Breast epithelium (tissue), 4 donors: ENCODE measurements at places on chromosomes 4 and X.

DNA sequence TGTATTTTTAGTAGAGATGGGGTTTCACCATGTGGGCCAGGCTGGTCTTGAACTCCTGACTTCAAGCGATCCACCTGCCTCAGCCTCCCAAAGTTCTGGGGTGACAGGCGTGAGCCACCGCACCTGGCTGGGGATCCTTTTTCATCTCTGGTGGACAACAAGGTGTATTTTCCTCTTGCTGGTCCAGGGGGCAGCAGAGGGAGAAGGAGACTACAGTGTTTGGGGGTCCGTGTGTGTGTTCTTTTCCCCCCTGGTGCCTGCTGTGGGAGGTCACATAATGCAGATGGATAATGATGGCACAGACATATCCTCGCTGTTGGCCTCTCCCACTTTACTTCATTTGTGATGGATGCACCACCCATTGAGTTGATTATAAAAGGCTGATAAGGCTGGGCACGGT lies 39.0 kb upstream of the CD99 start:
- H3K4me1 ChIP-seq, result no peaks in the 10 kb centered on the region
- H3K27me3 ChIP-seq, result no peaks in the 10 kb centered on the region
- no peak overlapping the region for H3K4me3 ChIP-seq

GRCh38 chr4:1473718-1474117 lies 67.5 kb upstream of the NKX1-1 start:
- H3K27ac ChIP-seq, result no peak overlapping the region
- no peaks in the 10 kb centered on the region for H3K36me3 ChIP-seq
- peak; percentile 1 for DNase-seq

DNA sequence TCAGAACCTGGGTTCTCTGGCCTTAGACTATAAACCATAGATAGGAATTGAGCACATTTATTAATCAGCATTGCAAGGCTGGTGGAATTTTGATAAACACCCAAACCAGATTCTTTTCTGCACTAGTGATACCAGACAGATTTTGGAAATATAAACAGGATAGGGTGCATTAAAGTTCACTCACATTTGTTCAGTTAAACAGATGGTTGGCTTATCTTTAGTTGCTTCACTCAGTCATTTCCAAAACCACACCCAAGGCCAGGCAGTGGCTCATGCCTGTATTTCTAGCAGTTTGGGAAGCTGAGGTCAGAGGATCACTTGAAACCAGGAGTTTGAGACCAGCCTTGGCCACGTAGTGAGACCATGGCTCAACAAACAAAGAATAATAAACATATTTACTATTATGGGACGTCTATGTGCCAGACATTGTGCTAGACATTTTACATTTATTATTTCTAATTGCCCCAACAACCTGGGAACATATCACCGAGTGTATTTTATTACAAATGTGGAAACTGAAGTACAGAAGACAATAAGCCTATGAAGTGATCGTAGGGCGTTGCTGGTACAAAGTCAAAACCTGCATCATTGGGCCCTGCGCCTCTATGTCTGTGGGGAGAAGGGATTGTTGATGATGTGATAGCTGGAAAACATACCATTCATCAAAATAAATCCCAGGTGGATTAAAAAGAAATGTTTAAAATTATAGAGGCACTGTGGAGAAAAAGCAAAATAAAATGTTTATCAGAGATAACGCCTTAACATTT lies 15.0 kb downstream of the ADD1 start:
- H3K4me1 ChIP-seq, result peaks cover 4% of the 10 kb centered on the region
- DNase-seq, result no peak
- H3K27me3 ChIP-seq, result no peaks in the 10 kb centered on the region
- no peak overlapping the region for H3K27ac ChIP-seq
- H3K4me3 ChIP-seq, result no peak overlapping the region
- no peaks in the 10 kb centered on the region for H3K36me3 ChIP-seq

GRCh38 chr4:129358571-129358970 lies 262.6 kb downstream of the C4orf33 start:
- DNase-seq, result no peak
- no peak overlapping the region for H3K4me3 ChIP-seq
- no peak overlapping the region for H3K27ac ChIP-seq
- no peaks in the 10 kb centered on the region for H3K36me3 ChIP-seq
- H3K27me3 ChIP-seq, result no peaks in the 10 kb centered on the region
- H3K4me1 ChIP-seq, result no peaks in the 10 kb centered on the region

DNA sequence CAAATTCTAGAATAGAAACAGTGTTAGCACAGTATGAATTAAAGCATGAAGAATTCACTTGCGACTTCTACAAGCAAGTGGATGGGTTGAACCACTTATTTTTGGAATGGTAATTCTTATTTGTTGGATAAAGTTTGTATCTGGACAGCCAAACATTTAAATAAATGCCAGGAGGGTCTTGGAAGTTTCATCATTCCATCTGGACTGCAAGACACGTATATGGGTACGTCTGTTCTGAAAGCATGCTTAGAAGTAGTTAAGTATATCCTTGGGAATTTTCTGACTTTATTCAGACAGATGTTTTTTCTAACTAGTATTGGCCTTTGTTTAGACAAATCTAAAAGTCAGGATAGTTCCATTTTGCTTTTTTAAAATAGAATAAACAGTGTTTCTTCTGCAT lies 77.5 kb upstream of the CASK start:
- H3K36me3 ChIP-seq, result no peaks in the 10 kb centered on the region
- no peaks in the 10 kb centered on the region for H3K27me3 ChIP-seq
- H3K4me3 ChIP-seq, result no peak overlapping the region
- no peak for DNase-seq
- no peak overlapping the region for H3K27ac ChIP-seq
- H3K4me1 ChIP-seq, result no peaks in the 10 kb centered on the region

GRCh38 chr4:152559641-152560040 lies 23.7 kb upstream of the FBXW7 start:
- H3K27ac ChIP-seq, result no peak overlapping the region
- DNase-seq, result no peak
- H3K36me3 ChIP-seq, result no peaks in the 10 kb centered on the region
- H3K4me3 ChIP-seq, result no peak overlapping the region

- H3K27ac ChIP-seq, result peak overlapping the region; percentile 78
- H3K27me3 ChIP-seq, result no peaks in the 10 kb centered on the region
- H3K4me3 ChIP-seq, result no peak overlapping the region
- no peaks in the 10 kb centered on the region for H3K36me3 ChIP-seq
- peaks cover 18% of the 10 kb centered on the region for H3K4me1 ChIP-seq
- DNase-seq, result no peak
Measured at GRCh38 chr4:143359644-143360193, 23.0 kb downstream of the GAB1 start.

DNA sequence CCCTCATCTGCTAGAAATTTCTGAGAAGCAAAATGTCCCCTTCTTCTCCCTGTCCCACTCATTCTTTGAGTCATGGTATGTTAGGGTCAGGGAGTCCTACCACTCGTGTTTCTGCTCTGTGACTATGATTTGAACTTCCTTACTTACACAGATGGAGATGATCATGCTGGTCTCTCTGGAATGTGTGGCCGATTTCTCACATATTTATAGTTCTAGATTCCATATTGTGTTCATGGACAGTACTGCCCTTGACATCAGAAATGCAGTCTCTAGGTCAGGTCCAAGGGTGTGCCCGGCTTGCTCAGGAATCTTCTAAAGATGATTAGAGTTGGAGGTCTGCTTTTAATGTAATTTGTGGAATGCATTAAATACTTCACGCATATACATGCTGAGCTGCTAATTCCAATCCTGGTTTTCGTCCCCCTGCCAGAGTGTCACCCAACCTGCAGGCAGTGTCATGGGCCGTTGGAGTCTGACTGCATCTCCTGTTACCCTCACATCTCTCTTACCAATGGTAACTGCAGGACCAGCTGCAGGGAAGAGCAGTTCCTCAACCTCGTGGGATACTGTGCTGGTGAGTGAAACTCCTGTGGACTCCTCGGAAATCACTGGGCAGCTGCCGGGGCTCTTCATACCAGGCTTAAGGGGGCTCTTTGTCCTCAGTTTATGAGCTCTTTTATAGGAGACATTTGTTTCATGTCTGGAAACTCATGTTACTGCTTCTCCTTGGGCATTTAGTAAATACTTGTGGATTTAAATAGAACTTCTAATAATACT lies 214.1 kb upstream of the ANXA3 start:
- H3K36me3 ChIP-seq, result no peaks in the 10 kb centered on the region
- H3K27ac ChIP-seq, result no peak overlapping the region
- H3K4me3 ChIP-seq, result no peak overlapping the region
- no peaks in the 10 kb centered on the region for H3K4me1 ChIP-seq

GRCh38 chrX:78456909-78457308 lies 129.5 kb upstream of the CYSLTR1 start:
- H3K27me3 ChIP-seq, result no peaks in the 10 kb centered on the region
- no peak overlapping the region for H3K4me3 ChIP-seq
- no peaks in the 10 kb centered on the region for H3K4me1 ChIP-seq

GRCh38 chr4:86220121-86220520 lies 139.7 kb downstream of the MAPK10 start:
- H3K4me3 ChIP-seq, result no peak overlapping the region
- no peaks in the 10 kb centered on the region for H3K27me3 ChIP-seq
- DNase-seq, result no peak
- H3K4me1 ChIP-seq, result no peaks in the 10 kb centered on the region
- H3K27ac ChIP-seq, result no peak overlapping the region

DNA sequence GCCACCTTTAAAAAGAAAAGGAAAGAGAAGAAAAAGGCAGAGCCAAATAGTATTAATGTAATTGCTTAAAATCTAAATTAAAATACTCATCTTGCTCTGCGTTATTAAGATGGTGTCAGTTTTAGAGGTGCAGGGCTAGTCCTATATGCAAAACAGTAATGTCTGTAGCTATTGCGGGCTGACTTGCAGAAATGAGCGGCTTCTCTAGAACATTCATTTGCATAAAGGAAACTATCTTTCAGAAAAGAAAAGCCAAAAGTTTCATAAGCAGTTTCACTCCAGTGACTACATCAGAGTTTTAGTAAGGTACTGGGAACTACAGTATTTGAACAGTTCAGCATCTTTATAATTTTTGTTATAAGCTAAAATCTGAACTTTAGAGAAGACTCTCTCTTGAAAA lies 6.0 kb downstream of the SMAD1 start:
- H3K36me3 ChIP-seq, result no peaks in the 10 kb centered on the region
- no peaks in the 10 kb centered on the region for H3K27me3 ChIP-seq
- H3K27ac ChIP-seq, result no peak overlapping the region
- no peak overlapping the region for H3K4me3 ChIP-seq

GRCh38 chr4:148116264-148116663 lies 325.9 kb downstream of the NR3C2 start:
- no peak for DNase-seq
- peaks cover 3% of the 10 kb centered on the region for H3K36me3 ChIP-seq
- H3K27ac ChIP-seq, result no peak overlapping the region
- no peak overlapping the region for H3K4me3 ChIP-seq
- no peaks in the 10 kb centered on the region for H3K4me1 ChIP-seq
- no peaks in the 10 kb centered on the region for H3K27me3 ChIP-seq

DNA sequence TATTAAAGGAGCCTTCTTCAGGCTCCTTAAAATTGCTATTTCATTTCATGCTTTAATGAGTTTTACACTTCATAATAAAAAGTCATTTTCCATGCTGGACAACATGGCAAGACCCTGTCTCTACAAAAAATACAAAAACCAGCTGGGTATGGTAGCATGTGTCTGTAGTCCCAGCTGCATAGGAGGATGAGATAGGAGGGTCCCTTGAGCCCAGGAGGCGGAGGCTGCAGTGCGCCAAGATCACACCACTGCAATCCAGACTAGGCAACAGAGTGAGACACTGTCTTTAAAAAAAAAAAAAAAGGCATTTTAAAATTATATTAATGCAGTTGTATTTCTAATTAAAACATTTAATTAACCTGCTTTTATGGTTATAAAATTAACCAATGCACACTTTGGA lies 49.2 kb downstream of the PDS5A start:
- no peak overlapping the region for H3K4me3 ChIP-seq
- H3K27me3 ChIP-seq, result no peaks in the 10 kb centered on the region
- no peaks in the 10 kb centered on the region for H3K36me3 ChIP-seq
- DNase-seq, result no peak
- H3K4me1 ChIP-seq, result peaks cover 2% of the 10 kb centered on the region

GRCh38 chr4:94660614-94661013 lies 97.1 kb upstream of the BMPR1B start:
- no peaks in the 10 kb centered on the region for H3K27me3 ChIP-seq
- no peak overlapping the region for H3K4me3 ChIP-seq
- no peak for DNase-seq

- H3K27me3 ChIP-seq, result no peaks in the 10 kb centered on the region
- no peak overlapping the region for H3K4me3 ChIP-seq
- no peaks in the 10 kb centered on the region for H3K36me3 ChIP-seq
- H3K4me1 ChIP-seq, result no peaks in the 10 kb centered on the region
Measured at GRCh38 chr4:41507291-41507947, 30.5 kb upstream of the LIMCH1 start.

- H3K4me1 ChIP-seq, result no peaks in the 10 kb centered on the region
- no peaks in the 10 kb centered on the region for H3K27me3 ChIP-seq
- H3K36me3 ChIP-seq, result no peaks in the 10 kb centered on the region
- no peak overlapping the region for H3K27ac ChIP-seq
- H3K4me3 ChIP-seq, result no peak overlapping the region
Measured at GRCh38 chr4:1092983-1093361, 20.4 kb downstream of the RNF212 start.

DNA sequence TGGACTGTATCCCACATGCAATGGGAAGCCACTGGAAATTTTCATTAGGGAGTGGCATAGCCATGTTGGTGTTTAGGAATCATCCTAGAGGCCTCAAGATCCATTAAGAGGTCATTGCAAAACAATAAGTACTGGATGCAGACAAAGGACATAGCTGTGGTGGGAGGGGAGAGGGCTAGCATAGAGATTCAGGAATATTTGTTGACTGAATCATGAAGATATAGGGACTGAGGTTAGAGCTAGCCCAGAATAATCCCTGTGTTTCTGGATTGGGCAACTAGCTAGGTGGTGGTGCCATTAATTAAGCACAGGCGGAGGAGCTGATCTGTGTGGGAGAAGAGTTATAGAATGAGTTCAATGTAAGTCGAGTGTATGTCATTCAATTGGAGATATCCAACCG lies 135.0 kb downstream of the RAB28 start:
- no peak overlapping the region for H3K4me3 ChIP-seq
- H3K27ac ChIP-seq, result no peak overlapping the region
- no peak for DNase-seq
- no peaks in the 10 kb centered on the region for H3K27me3 ChIP-seq
- H3K4me1 ChIP-seq, result no peaks in the 10 kb centered on the region
- no peaks in the 10 kb centered on the region for H3K36me3 ChIP-seq

DNA sequence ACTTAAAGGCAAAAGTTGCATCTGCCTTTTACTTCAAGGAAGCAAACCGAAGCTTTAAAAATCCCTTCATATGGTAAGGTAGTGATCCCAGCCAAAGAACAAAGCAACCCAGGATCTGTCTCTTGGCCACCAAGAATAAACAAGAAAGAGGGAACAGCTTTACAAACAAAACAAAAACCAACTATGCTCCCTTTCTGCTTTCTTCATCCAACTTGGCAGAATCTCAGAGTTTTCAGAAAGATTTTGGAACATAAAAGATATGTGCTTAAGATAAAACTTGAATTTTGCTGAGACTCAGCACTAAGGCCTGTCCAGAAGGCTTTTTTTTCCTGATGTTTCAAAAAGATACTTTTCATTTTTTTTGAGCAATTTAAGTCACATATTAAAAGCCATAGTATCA lies 94.0 kb downstream of the COL4A6 start:
- no peak overlapping the region for H3K27ac ChIP-seq
- H3K4me3 ChIP-seq, result no peak overlapping the region
- no peaks in the 10 kb centered on the region for H3K36me3 ChIP-seq
- DNase-seq, result no peak
- H3K27me3 ChIP-seq, result peaks cover 36% of the 10 kb centered on the region
